Body of pancreas (tissue), 4 donors: ENCODE measurements at places on chromosomes 2 and 18.

GRCh38 chr2:8234757-8235374, 447.0 kb upstream of the ID2 start:
- no peak for DNase-seq

DNA sequence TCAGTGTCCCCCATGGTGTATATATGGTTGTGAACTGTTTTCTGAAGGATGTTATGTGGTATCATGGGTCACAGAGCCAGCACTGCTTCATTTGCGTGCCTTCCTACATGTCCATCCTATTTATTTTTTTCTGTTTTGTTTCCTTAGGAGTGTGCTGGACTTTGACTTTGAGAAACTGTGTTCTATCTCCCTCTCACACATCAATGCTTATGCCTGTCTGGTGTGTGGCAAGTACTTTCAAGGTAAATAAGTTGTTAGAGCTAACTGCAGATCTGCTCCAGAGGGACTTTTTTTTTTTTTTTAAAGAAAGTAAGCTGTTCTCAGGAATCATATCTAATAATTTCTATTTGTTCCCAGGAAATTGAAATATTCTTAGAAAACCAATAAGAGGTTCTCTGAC, 5.4 kb downstream of the USP39 start:
- no peak for DNase-seq

DNA sequence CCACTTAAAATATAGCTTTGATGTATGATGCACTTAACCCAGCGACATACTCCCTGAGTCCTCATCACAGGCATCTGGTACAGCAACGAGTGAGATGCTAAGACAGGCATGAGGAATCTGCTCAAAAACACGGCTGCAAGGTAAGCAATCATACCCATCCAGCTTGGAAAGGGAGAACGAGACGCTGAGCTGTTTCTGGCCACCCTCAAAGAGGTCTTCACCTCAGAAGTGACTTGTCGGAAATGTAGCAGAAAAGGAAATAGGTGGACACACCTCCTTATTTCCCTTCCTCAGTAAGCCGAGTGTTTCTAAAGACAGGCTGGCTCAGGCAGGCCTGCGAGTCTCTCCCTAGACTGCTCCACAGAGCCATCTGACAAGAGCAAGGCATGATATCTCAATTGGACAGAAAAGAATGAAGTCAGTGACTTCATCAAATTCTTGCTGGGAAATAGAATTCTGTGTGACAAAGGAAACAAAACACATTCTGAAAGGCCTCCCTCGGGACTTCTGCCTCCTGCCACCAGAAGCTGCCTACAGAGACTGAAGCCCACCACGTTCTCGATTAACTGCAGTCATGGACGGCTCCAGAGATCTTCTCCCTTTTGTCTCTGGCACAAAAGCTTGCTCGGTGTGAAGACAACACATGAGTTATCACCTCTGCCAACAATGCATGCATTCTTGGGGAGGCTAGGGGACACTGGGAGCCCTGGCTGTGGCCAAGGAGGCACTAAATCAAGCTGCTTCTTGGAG, 84.3 kb downstream of the UXS1 start:
- DNase-seq, result no peak

GRCh38 chr2:229342376-229342775, 71.3 kb upstream of the PID1 start:
- DNase-seq, result peak; percentile 51

- no peak for DNase-seq
Measured at GRCh38 chr18:52090005-52090404, 250.0 kb upstream of the DCC start.
